PC-9 (cell line): ENCODE measurements at places on chromosomes 2 and 18.

- DNase-seq: no peak
These were observed 206.5 kb downstream of the PRKCE start for GRCh38 chr2:45857867-45858520.

- DNase-seq: no peak
These were observed 39.4 kb downstream of the GORASP2 start for GRCh38 chr2:170968205-170969003.

GRCh38 chr18:58998401-58999203 is 133.9 kb downstream of the ZNF532 start:
- DNase-seq: no peak

GRCh38 chr2:12417786-12418185 is 298.9 kb upstream of the TRIB2 start:
- DNase-seq: no peak

- DNase-seq: peak; percentile 74
These were observed 418.0 kb upstream of the TNP1 start for GRCh38 chr2:217277646-217278398.

GRCh38 chr2:19312949-19313348 is 45.5 kb downstream of the OSR1 start:
- no peak for DNase-seq

- DNase-seq: peak; percentile 93
These were observed at the start of gene RPRD1A for GRCh38 chr18:36067055-36067957. Gene RPRD1A, minus strand, starts transcription at chr18:36067559. Its CDS starts 155 bp downstream, at chr18:36067404.

GRCh38 chr18:8559612-8560186 is 49.5 kb upstream of the RAB12 start:
- no peak for DNase-seq

DNA sequence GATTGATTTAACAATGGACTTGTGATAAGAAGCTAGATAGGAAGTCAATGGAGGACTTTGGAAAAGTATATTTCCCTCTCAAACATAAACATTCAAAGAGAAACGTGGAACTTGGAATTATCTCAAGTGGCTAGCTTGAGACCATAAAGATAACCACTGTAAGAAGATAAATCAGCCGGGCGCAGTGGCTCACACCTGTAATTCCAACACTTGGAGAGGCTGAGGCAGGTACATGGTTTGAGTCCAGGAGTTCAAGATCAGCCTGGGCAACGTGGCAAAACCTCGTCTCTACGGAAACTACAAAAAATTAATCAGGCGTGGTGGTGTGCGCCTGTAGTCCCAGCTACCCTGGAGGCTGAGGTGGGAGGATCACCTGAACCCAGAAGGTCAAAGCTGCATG is 405.9 kb upstream of the ACVR2A start:
- no peak for DNase-seq

DNA sequence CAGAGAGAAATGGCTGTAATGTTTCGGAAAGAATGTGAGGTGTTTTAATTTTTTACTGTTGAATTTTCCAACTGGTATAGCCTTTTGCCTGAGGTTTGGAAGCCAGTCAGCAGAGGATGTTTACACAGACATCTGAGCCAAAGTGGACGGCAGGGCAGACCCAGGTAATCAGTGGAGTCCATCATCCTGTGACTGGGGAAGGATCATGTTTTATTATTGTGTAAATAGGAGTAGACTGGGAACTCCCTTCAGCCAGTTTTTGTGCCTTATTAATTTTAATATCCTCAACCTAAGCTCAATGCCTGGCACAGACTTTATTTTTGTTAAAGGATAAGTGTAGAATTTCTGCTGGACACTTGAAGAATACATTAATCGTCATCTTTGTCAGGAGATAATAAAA is 142.0 kb upstream of the GAREM1 start:
- DNase-seq: no peak

GRCh38 chr2:173424886-173425285 is 70.2 kb downstream of the CDCA7 start:
- no peak for DNase-seq

DNA sequence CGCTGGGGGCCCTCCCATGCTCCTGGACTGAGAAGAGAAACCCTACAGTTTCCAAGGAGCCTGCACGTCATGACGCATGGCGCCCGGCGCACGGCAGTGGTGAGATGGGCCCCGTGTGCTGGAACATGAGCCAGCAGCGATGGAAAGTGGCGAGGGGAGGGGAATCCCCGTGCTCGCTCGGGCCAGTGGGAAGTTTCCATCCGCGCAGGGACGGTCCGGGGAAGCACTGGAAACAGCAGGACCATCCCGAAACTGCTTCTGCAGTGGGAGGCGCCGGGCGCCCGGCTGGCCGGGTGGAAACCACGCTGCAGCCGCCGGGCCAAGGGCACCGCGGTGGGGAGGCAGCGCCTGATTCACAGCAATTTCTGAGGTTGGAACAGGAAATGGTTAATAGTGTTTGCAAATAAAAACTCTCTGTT is 4.9 kb upstream of the PDCD1 start:
- no peak for DNase-seq

GRCh38 chr2:45595721-45596435 is 15.2 kb downstream of the SRBD1 start:
- no peak for DNase-seq

DNA sequence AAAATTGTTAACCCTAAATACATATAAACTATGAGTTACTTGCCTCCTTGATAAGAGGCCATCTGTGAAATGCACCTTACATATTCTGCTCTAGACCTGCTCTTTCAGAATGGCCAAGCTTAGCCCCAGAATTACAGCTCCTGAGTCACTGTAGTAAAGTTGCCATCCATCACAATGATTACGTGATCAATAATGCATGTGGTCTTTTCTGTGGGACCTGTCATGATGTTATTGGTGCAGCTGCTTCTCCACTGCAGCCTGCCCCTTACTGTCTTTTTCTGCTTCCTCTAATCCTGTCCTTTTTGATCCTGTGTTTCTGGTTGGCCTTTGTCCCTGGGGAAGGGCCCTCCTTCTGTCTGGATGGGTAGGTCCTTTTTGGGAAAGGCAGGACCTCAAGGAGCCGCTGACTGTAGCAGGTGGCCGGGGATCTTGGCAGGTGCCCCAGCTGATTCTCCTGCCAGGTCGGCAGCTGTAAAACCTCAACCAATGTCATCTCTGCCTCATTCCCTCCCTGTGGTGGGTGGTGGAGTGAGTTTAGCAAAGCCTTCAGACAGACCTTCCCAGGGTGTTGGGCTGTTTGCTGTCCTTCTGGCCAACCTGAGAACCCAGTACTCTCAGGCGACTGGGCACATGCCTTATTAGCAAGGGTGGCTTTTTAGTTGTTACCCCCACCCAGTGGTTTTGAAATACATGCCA is 126.2 kb upstream of the EML6 start:
- no peak for DNase-seq

DNA sequence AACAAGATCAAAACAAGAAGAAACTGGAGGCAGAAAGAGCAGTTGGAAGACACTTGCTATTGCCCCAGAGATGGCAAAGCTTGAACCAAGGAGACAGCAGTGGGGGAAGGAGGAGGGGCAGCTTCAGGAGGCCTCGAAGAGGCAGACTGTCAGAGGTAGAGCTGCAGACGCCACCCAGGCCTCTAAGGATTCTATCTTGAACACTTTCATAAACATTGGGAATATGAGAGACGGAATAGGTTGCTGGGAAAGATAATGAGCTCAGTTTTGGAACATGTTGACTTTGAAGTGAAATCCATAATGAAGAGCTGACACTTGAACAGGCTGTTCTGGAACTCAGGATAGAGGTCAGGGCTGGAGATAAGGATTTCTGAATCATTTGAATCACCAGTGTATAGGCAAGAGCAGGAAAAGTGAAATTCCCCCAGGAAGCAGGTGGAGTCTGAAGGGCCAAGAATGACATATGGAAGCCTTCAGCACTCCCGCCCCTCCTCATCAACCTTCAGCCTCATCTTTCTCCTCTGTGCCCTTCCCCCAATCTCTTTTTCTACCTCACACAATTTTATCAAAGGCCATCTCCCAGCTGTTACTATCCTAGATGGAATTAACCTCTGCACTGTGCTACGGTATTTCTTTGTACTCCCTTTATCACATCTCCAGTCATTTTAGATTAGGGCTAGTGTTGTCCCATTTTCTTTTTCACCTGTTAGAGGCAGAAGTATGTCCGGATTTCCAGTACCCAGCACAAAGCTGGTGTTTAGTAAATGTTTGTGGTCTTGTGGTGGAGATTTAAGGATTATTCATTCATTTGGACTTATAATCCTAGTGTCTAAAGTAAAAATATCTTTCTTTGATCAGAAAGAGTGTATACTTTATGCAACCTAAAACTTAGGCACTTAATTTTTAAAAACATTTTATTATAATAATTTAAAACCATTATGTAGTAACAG is 47.5 kb upstream of the RTN4 start:
- DNase-seq: peak; percentile 79
